ENCODE measurements at places on chromosomes 6 and 20.

- DNase-seq: no peak
These were observed 7.9 kb upstream of the RIN2 start for GRCh38 chr20:19750101-19750606.

GRCh38 chr6:69422020-69422419, 374.8 kb downstream of the LMBRD1 start:
- no peak for DNase-seq

DNA sequence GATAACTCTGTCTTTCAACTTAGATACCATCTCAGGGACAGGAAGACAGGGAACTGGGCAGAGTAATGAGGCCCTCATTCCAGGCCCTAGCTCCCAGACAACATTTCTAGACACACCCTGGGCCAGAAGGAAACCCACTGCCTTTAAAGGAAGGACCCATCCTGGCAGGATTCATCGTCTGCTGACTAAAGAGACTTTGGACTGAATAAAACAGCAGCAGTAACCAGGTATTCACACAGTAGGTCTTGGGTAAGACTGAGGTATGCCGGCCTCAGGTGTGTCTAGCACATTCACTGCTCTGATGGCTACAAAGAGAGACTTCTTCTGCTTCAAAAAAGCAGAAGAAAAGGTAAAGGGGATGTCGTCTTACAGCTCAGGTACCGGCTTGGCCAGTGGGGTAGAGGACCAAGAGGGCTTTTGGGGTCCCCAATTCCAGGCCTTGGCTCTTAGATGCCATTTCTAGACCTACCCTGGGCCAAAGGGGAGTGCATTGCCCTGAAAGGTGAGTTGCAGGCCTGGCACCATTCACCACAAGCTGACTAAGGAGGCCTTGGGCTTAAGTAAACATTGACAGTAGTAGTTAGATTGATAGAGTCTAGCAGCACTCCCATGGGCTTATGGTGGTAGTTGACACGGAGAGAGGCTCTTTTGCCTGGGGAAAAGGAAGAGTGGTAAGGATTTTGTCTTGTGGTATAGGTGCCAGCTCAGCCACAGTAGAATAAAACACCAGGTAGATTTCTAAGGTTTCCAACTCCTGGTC, 13.4 kb downstream of the SNX14 start:
- no peak for DNase-seq

DNA sequence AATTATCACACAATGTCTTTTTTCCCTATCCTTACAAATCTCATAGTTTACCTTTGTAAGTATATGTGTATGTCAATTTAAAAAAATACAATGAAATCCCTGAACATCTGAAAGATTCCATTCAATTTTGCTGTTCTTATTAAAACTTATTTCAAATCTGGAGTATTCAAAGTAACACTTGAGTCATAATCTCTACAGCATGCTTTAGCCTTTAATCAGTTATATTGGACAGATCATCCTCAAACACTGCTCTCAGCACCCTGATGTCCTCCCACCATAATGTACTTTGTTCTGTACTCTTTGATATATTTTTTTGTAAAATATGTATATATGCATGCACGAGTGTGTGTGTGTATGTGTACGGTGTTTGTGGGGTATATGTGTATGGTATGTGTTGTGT, 83.0 kb upstream of the RPS6KA2 start:
- DNase-seq: no peak

DNA sequence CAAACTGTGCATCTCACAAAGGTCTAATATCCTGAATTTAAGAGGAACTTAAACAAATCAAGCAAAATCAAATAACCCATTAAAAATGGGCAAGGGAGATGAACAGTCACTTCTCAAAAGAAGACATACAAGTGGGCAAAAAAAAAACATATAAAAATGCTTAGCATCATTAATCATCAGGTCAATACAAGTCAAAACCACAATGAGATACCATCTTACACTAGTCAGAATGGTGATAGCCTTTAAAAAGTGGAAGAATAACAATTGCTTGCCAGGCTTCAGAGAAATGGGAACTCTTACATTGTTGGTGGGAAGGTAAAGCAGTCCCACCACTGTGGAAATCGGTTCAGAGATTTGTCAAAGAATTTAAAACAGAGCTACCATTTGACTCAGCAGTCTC, 646.7 kb upstream of the PTCHD4 start:
- no peak for DNase-seq

DNA sequence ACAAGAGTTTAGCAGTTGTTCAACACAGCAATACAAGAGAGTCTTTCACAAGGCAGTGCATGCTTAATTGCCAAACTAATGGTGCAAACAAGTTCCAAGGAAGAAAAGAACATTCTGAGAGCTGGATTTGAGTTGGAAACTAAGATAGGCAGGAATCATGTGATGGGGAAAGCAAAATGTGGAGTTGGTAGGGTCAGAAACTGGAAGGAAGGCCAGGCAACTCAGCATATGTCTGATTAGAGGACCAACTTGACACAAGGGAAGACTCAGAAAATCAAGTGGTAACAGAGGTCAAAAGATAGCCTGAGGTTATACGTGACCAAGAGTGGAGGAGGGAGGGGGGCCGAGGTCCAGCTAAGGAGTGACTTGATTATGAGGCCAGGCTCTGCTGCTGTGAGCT, 117.3 kb downstream of the SMLR1 start:
- DNase-seq: no peak

- DNase-seq: no peak
These were observed 1.3 kb upstream of the SMLR1 start for GRCh38 chr6:130825772-130826441.

- DNase-seq: no peak
These were observed 108.1 kb downstream of the IRF4 start for GRCh38 chr6:499617-500016.

DNA sequence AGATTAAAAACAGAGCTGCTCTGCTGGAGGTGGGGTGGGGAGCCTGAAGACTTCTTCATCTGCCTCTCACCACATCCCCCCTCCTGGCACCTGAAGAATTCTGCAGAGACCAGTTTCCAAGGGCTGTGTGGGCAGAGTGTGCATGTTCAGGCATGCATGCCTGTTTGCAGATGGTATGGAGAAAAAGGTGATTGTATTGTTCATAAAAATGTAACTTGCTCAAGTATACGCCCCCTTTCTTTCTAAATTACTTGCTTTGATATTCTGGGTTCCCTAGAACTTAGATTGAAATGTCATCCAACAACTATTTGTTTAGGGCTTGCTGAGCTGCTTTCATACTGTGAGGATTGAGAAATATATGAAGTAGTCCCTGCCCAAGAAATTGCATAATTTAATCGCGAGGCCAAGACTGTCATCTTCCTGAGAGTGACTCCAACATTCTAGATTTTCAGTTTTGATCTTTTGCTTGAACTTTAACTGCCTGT, 83.6 kb downstream of the LCA5 start:
- no peak for DNase-seq

DNA sequence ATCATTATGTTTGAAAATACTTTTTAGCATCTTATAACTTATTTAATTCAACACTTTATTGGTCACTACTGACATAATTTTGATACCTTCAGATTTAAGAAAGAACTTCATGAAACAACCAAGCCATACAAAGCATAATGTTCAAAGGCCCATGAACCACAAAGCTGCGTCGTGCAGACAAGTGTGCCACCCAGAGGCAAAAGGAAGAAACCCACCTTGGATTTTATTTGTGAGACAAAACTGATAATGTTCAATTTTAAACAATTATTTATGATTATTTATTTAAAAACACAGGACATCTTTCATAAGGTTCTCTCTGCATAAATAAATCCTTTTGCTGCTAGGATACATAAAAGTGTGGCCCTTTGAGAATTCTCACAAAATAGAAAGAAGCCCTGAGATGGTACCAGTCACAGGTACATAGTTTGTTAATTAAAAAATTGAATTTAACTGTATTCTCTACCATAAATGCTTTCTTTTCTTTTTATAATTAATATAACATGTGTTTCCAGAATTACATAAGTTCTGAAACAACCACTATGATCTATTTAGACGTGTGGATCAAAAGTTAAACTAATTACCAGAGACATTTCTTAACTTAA, 143.7 kb downstream of the RALGAPA2 start:
- DNase-seq: no peak

DNA sequence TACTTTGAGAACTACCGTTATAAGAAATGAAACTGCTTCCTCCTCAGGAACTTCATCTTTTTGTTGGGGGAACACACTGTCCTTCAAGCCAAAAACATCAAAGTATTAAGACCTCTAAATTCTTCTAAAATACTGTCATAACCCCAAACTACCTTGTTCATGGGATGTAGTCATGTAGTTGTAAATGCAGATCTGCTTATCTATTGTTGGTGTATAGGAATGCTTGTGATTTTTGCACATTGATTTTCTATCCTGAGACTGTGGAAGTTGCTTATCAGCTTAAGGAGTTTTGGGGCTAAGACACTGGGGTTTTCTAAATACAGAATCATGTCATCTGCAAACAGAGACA, 282.9 kb upstream of the RUNX2 start:
- DNase-seq: no peak

DNA sequence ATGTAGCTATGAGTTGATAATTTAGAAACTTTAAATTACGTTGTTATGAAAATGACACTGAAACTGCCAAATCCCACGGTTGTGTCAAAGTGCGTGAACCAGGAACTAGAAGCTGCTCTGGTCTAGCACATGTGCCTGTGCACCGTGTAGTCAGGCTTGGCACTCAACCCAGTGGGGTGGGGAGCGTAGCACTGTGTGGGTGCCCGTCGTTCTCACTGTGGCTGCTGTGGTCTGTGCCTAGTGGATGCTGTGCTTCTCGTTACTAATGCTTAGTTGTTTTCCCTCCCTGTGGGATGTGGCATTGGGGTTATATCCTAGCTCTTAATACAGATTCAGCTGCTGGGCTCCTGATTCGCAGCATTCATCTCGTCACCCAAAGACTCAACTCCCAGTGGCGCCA, 46.2 kb upstream of the ADIG start:
- DNase-seq: no peak

- DNase-seq: no peak
These were observed 629.0 kb downstream of the EPHA7 start for GRCh38 chr6:92790381-92790780.

DNA sequence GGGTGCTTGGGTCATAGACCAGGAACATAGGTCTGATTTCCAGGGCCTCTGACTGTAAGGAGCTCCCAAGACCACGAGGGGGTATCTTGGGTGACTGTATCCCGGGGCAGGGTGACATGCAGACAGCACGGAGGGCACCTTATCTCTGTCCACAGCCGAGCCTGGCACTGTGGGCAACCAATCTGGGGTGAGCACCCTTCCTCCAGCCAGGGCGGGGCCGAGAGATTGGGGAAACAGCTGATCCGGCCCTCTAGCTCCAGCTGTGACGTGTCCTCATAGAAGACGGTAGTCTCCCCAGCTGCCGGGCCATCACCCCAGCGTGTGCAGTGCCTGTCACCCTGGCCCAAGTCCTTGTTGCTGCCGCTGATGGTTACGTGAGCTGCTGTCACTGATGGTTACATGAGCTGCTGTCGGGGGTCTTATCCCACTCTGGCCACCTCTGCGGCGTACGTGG, 139.6 kb upstream of the RNF24 start:
- no peak for DNase-seq

DNA sequence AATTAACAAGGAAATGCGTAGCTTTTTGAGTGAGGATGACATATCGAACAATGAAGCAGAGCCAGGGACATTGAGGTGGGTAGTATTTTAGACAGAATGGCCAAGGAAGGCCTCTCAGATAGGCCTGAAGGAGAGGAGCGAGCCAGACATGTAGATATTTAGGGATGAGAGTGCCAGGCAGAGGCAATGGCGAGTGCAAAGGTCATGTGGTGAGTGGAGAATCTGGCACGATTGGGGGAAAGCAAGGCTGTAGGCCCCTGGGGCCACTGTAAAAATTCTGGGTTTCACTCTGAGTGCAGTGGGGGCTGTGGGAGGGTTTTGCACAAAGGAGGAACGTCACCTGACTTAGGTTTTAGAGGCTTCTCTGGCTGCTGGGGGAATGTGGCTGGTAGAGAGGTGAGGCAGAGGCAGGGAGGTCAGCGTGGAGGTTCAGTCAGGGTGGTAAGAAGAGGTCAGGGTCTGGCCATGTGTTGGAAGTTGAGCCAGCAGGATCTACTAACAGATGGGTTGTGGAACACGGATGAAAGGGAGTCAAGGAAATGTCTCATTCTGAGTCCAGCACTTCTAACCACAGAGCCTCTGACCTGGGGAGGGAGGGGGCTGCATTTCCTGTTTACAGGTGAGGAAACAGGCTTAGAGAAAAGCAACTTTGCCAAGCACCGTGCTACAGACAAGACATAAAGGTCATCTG, 11.3 kb downstream of the SIRPA start:
- DNase-seq: no peak

- DNase-seq: no peak
These were observed 1002.0 kb upstream of the ADGRB3 start for GRCh38 chr6:67633058-67633457.

GRCh38 chr6:48212501-48212900, 101.5 kb upstream of the PTCHD4 start:
- DNase-seq: no peak

DNA sequence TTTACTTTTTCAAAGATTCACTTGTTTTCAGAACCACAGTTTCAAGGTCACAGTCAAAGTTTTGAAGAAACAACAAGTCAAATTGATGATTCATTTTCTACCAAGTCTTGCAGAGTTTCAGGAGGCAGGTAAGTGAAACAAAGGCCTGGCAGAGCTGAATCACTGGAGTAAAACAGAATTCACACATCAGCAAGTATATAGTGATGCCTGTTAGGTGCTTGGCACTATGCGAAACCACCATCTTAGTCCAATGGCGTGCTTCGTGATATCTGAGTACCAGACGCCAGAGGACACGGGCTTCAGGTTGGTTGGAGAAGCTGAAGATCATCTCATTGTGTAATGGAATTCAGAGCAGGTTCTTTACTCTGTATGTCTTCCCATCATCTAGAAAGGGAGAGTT, 75.9 kb downstream of the RTN4IP1 start:
- DNase-seq: no peak

DNA sequence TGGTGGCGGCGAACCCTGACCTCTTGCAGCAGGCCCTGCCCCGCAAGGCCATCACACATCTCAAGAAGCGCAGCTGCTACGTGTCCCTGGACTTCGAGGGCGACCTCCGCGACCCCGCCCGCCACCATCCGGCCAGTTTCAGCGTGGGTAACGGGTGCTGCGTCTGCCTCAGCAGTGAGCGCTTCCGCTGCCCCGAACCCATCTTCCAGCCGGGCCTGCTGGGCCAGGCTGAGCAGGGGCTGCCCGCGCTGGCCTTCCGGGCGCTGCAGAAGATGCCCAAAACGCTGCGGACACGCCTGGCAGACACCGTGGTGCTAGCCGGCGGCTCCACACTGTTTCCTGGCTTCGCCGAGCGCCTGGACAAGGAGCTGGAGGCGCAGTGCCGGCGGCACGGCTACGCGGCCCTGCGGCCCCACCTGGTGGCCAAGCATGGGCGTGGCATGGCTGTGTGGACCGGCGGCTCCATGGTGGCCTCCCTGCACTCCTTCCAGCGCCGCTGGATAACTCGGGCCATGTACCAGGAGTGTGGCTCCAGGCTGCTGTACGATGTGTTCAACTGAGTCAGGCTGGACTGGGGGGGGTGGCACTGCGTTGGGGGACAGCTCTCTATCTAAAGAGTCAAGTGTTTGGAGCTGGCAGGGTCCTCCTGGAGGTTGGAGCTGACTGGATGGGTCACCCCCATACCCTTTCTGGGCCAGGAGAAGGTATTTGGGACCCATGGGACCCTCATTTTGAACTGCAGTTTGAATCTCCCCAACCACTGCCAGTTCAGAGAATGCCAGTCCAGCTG, 1.1 kb downstream of the ACTL10 start:
- peak; percentile 61 for DNase-seq
